ENCODE measurements at places on chromosomes 6 and 20.

GRCh38 chr6:39302669-39303424, 11.4 kb downstream of the KCNK17 start:
- DNase-seq: peak; percentile 76

DNA sequence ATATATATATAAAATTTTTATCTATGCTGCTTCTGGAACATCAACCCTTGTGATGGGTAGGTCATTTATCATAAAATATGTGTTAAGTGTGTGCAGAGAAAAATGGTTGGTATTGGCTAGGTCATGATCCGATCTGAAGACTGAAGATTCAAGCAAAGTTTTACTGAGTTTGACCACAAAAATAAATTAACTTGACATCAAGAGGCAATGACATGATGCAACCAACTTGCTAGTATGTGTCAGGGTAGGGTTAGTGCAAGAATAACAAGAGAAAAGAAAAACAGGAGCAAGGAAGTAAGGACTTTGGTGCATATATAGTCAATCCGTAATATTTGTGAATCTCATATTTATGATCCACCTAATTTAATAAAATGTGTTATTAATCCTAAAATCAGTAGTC, 1202.0 kb upstream of the ADGRB3 start:
- DNase-seq: no peak

GRCh38 chr6:141033101-141033500, 1099.6 kb upstream of the GJE1 start:
- DNase-seq: no peak

GRCh38 chr6:44666324-44666723, 278.8 kb downstream of the CDC5L start:
- DNase-seq: no peak

DNA sequence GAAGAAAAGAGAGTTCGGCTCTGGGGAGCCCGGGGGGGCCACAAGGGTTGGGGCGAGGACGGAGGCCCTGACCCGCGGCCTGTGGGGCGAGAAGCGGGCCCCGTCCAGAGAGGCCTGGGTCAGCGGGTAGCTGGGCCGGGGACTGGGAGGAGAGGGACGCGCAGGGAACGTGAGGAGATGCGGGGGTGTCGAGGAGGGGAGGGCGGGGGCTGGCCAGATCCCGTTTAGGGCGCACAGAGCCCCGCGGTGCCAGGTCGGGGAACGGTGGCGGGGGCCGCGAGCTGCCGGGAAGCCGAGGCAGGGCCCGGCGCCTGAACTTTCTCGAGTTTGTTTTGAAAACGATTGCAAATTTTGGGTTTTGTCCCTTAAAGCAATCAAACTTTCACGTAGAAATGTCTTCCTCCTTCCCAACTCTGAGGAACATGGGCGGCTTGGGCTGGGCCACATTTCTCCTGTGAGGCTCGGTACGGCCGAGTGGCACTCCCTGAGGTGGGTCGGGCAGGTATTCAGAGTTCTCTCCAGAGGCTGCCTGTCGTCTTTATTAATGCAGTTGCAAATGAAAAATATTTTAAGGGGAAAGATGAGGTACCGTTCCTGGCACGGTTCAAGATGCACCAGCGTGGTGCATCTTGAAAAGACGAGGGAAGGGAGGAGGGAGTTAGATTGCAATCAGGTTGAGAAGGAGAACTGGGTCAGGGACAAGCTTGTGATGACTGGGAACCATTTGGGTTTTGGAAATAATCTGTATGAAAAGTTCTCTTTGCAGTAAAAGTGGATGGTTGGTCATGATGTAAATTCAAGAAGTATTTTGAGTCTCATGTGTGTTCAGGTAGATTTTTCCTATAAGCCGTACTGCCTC, 972 bp downstream of the RNF8 start:
- DNase-seq: no peak

Data from hematopoietic multipotent progenitor cell treated with erythropoietin and hydrocortisone succinate and interleukin-3 and kit ligand, for 15 days (in vitro differentiated cells).